ENCODE measurements at places on chromosomes 5 and 9. TPM values are rescaled to one million over a fixed set of nuclear protein-coding genes. Genes with fewer than 3 reads are reported as not detected.

DNA sequence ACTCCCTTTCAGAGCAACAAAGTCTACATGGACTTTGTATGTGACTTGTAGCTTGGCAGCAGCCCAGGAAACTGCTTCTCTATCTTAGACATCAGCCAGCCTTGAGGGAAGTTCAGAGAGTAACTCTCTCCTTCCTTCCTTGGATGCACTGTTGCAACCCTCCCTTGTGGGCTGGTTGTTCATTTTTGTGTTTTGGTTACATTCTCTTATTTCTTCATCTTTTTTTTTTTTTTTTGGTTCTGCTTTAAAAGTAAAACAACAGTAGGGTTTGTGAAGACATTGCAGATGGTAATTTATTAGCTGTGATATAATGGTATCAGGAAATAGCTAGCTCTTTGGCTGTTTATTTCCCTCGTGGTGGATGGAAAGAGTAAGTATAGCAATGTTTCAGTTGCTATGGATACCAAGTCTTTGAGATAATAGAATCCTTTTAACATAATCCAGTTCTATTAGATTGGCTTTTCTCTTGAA, 97.9 kb upstream of the MAMDC2 start:
- no peaks in the 10 kb centered on the region for H3K36me3 ChIP-seq
- peak; percentile 28 for DNase-seq
- no peak overlapping the region for H3K27ac ChIP-seq
- no peak overlapping the region for H3K4me3 ChIP-seq
- no peaks in the 10 kb centered on the region for H3K4me1 ChIP-seq

HTR1A gene
- not detected for total RNA-seq

DNA sequence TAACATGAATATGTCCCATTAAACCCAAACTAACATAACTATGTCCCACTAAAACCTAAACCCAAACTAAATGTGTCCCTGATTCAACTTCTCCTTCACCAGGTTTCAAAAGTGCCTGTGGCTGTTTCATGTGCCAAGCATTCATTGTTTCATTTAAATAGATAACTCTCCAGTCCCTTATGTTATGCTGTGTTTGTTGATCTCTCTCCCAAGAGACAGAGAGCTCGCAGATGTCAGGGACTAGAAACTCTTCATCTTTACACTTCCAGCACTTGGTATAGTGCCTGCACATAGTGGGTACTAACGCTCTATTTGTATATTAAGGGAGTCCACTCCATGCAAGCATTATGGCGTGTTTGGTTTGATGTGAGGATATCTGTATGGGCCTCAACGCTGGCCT, 118.0 kb downstream of the GPBP1 start:
- H3K36me3 ChIP-seq, result no peaks in the 10 kb centered on the region
- H3K27ac ChIP-seq, result no peak overlapping the region
- H3K4me1 ChIP-seq, result no peaks in the 10 kb centered on the region
- H3K4me3 ChIP-seq, result no peak overlapping the region

DNA sequence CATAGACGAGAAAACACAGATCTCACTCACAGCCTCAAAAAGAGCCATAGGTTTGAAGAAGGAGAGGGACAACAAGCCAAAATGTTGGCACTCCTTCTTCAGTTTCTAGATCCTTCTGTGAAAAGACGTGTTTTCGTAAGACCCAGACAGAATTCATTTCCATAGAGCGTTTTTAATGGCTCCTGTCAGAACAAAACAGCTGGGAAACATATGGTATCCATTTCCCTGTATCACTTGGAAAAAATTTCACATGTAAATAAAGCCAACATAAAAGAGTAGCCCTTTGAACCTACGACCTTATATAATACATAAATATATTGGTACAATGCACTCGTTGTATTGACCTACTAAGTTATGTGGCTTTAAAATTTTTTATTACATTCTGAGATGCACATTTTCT, 108.1 kb downstream of the SNCAIP start:
- H3K27me3 ChIP-seq, result no peaks in the 10 kb centered on the region
- H3K4me3 ChIP-seq, result no peak overlapping the region
- no peak for DNase-seq
- no peaks in the 10 kb centered on the region for H3K4me1 ChIP-seq

CORO2A gene
- total RNA-seq, result 4.5 TPM

Data from stomach (tissue), 19 donors.